Stimulated activated CD8-positive, alpha-beta memory T cell treated with anti-CD3 and anti-CD28 coated beads, Interleukin-4, amount 100 ng/mL, for 1 hour (primary cell): ENCODE measurements at places on chromosomes 4 and X.

- no peak for DNase-seq
These were observed 263.1 kb downstream of the PTTG2 start for GRCh38 chr4:38223306-38223705.

DNA sequence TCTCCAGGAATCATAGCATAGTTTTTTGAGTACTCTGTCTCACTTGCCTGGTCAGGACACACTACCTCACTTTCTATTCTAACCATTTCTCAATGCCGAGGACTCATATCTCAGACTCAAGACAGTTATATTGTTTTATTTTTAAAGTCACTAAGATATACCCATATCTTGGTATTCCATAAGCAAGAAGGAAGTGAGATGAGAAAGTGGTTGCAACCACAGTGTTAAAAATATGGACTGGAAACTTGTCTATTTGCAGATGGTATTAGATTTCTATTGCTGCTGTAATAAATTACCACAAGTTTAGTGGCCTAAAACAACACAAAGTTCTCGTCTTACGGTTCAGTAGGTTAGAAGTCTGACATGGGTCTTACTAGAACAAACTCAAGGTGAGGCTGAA, 344.8 kb upstream of the MAGEB2 start:
- no peak for DNase-seq

GRCh38 chr4:78362310-78362709, 189.3 kb upstream of the ANXA3 start:
- DNase-seq, result no peak

GRCh38 chr4:83112678-83113428, 1.7 kb downstream of the PLAC8 start:
- no peak for DNase-seq

- DNase-seq, result no peak
These were observed 11.7 kb upstream of the MAEA start for GRCh38 chr4:1277667-1278665.

DNA sequence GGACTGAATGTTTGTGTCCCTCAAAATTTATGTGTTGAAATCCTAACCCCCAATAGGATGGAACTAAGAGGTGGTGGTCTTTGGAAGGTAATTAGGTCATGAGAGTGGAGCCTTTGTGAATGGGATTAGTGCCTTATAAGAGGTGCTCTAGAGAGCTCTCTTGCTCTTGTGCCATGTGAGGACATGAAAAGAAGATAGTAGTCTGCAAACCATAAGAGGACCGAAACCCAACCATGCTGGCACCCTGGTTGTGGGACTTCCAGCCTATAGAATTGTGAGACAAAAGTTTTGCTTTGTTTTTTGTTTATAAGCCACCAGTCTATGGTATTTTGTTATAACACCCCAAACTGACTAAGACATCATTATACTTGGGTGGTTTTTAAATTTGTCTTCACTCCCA, 417.1 kb downstream of the ANKRD50 start:
- DNase-seq, result no peak

DNA sequence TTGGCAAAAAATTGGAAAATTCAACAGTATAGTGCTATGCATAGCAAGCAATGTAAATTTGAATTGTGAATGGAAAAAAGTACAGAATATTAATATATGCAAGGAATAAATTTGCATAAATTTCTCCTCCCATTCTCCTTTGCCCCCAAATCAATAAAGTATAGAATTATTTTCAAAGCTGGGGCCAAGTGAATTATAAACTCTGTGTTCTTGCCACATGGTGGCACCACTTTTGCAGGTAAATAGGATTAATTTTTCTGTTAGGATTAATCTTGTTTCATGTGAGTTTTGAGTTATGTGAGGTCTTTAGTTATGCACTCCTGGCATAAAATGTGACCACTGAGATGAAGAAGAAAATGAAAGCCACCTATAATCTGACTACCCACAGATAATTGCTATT, 19.9 kb downstream of the COPS4 start:
- DNase-seq, result no peak

- no peak for DNase-seq
These were observed 95.7 kb downstream of the PWWP3B start for GRCh38 chrX:106263817-106264216.

DNA sequence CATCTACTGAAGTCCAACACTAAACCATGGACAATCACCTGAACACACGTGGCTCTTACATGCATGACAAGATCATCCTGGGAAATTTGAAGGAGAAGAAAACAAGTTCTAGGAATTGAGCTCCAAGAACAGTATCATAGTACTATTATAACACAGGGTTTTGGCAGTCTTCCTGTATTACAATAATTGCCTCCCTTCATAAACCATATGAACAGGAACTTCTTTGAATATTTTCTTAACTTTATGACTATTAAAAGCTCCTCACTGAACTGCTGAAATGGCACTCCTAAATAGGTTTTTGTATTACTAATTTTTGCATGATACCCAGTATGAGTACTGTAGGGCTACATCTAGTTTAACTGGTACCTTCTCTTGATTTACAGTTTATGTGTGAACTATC, 130.0 kb downstream of the ZAR1 start:
- DNase-seq, result no peak

DNA sequence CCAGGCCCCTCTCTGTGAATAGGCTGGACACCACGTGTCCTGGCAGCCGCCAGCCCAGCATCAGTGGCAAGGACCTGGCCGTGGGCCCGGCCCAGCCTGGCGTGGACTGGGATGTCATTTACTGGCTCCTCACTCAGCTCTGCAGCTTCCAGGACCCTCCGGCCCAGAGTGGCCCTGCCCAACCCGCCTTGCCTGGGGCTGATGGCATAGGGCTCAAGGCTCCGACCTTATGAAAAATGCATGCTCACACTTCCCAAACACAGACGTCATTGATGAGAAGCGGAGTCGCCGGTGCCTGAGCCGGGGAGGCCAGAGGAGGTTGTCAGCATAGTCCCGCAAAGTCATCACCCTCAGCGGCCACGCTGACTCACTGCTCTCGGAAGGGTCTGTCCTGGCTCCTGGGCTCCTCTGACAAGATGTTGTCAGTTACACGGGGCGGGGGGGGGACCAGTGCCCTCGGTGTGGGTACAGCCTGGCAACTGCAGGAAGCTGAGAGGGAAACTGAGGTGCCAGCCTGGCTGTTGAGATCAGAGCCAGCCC, 14.3 kb downstream of the CFAP99 start:
- no peak for DNase-seq

DNA sequence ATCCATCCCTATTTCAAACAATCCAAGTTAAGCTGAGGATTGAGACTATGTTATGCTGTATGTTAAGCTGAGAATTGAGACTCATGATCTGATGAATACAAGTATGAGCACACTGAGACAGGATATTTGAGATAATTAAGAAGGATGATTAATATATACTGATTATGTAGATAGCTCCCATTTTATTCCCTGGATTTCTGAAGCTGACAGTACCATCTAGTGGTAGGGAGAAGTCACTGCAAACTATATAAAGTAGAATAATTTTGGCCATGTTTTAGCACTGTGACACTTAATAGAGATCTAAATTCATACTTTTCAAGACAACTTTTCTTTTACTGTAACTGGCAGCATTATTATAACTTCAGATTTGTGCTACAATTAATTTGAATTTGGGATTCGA, 63.8 kb upstream of the HPRT1 start:
- DNase-seq, result no peak

- DNase-seq, result no peak
These were observed 156.6 kb downstream of the CAMK2D start for GRCh38 chr4:113604955-113605354.

DNA sequence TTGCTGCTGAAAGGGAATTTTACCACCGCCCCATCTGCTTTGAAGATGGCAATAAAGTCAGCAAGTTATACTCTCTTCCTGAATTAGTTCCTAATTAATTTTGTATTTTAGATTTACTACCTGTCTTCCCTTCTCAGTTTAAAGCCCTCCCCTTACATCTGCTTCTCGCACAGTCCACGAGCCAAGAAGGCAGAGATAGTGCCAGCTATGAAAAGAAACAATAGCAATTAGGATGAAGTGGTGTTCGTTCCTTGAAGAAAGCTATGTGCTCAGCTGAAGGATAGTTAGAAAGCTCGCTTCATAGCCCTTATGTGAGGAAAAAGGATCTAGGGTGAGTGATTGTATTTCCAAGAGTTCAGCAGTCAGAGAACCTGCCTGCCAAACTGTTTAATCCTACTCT, 1678.8 kb upstream of the TENM3 start:
- DNase-seq, result no peak

GRCh38 chr4:81684352-81684751, 212.6 kb upstream of the RASGEF1B start:
- no peak for DNase-seq

GRCh38 chr4:55312489-55313101, 33.4 kb upstream of the SRD5A3 start:
- no peak for DNase-seq

DNA sequence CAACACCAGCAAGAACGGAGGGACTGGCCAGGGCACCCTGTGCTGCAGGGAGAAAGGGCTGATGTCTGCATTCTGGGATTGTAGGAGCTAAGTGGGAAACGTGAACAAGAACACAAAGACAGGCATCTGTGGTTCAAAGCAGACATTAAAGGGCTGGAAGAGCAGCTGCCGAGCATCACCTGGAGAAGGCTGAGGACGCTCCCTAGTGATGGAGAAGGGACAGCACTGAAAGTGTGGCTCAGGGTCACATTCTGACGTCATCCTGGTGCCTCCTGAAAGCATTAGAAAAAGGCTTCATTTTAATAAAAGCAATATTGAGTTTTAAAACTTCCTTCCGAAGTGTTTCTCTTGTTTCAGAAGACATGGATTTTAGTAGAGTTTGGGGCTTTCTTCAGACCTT, 62.3 kb downstream of the CLDN22 start:
- DNase-seq, result no peak

GRCh38 chrX:8430444-8430843, 34.2 kb upstream of the VCX3B start:
- DNase-seq, result no peak

GRCh38 chr4:123649250-123649644, 252.7 kb downstream of the SPRY1 start:
- no peak for DNase-seq

DNA sequence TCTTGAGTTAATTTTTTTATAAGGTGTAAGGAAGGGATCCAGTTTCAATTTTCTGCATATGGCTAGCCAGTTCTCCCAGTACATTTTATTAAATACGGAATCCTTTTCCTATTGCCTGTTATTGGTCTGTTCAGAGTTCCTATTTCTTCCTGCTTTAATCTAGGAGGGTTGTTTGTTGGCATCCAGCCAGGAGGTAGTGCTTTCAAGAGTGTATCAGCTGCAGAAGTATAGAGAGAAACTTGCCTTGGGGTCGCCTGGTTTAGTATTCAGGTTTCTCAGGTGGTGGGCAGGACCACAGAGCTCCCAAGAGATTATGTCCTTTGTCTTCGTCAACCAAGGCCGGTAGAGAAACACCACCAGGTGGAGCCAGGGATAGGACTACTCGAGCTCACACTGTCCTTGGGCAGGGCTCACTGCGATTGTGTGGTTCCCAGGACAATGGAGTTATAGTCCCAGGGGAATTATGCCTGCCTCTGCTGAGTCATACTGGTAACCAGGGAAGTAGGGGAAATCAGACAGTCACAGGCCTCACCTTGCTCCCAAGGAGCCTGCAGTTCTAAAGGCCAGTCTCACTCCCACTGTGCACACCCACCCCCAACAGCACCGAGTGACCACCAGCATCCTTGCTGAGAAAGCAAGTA, 168.1 kb downstream of the VSIG4 start:
- no peak for DNase-seq

DNA sequence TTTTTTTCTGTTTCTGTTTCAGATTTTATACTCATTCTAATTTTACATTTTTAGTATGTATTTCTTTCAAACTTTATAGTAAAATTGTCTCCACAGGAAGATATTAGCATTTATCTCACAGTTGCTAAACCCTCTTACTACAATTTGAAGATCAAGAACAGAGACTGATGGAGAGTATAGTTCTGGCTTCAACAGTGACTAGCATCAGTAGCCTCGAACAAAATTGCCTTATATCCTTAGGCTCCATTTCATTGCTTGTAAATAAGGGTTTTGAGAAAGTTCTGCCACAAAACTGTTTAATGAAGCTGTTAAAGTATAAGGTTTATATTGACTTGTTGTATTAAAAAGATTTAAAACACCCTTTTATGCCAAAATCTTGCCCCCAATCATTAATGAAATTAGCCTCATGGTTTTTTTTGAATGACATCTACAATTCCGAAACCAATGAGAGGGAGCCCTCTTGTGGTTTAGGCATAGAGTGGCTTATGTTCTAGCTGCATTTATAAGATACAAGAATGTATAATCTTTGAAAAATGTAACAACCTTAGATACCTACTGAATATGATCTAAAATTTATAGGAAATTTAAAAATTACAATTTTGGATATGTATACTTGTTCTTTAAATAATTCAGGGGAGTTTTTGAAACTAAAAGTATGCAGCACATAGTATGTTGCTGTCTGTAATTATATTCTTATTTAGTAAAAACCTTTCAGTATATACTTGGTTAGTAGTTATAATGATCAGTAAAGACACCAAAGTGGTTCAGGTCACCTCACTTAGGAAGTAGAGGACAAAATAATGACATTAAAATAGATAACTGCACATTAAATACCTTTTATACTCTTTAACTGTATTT, 109.8 kb upstream of the HPGD start:
- no peak for DNase-seq

GRCh38 chr4:110344165-110344564, 131.8 kb upstream of the ENPEP start:
- DNase-seq, result no peak

DNA sequence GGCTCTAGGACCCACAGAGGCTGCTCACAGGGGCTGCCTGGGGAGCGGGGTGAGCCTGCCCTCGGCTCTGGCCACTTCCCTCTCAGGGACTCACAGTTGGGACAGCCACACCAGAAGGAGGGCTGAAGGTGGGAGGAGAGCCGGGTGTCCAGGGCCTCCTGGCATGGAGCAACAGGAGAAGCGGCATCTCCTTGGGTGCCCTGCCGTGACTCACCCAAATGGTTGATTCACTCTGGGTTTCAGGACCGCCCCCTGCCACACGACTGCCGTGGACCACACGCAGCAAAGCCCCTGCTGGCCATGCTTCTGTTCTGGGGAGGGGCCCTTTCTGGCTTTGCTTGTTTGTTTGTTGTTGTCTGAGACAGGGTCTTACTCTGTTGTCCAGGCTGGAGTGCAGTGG, 86.0 kb upstream of the AFAP1 start:
- no peak for DNase-seq

DNA sequence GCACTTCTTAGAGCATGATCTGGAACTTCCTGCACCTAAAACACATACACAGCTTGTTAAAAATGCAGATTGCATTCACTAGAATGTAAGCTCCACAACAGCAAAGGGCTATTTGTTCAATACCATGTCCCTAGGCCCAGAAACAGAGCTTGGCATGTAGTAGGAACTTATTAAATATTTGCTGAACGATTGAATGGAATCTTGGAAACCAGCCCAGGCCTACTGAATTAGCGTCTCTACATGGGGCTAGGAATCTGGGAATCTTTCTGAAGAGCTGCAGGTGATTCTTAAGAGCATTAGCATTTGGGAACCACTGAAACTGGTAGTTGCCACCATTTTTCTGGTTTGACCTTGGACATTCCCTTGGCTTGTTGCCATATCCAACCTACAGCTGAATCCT, 234.1 kb downstream of the STIM2 start:
- DNase-seq, result no peak

- DNase-seq, result no peak
These were observed 723.6 kb downstream of the TRAM1L1 start for GRCh38 chr4:116361790-116362189.
